ENCODE measurements at places on chromosomes 3 and 15. TPM values are rescaled to one million over a fixed set of nuclear protein-coding genes. Genes with fewer than 3 reads are reported as not detected.
A peak's percentile ranks its signal among the peaks of the same experiment; 100 is the strongest.

DNA sequence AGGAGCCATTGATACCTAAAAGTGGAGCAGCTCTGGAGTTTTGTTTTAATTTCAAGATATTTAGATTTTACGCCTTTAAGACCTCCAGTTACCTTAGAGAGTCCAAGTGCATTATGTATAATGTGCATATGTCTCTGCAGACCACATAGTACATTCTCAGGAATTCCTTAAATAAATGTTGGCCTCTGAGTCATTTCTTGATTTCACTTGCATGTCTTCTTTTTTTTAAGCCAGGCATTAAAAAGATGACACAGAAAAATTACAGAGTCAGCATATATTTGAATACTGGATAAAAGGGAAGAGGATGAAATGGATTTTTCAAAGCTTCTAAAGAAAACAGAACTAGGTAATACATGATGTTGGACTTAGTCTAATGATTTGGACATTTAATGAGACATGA lies 125.2 kb downstream of the TMCO5A start:
- DNase-seq, result no peak

DNA sequence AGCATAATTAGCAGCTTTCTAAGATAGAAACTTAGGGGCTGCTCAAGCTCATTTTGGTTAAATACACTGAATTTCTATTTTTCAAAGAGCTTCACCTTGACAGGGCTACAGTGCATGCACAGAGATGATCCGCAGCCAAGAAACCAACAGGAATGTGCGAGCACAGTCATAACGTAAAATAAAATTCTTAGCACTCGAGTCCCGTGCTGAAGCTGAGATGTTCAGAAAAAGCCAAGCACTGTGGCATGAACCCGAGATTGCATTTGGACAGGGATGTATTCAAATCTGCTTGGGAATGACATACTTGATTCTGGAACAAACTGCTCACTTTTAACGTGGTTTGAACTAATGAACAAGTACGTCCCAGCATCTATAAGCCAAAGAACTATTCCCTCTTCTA lies 340.3 kb downstream of the FOXP1 start:
- no peak for DNase-seq

DNA sequence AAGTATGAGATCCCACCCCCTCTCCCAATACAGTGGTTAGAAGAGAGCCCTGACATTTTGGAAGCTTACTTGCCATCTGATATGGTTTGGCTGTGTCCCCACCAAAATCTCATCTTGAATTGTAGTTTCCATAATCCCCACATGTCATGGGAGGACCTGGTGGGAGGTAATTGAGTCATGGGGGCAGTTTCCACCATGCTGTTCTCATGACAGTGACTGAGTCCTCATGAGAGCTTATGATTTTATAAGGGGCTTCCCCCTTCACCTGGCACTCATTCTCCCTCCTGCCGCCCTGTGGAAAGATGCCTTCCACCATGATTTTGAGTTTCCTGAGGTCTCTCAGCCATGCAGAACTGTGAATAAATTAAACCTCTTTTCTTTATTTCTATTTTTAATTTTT lies 28.8 kb upstream of the HES1 start:
- no peak for DNase-seq

DNA sequence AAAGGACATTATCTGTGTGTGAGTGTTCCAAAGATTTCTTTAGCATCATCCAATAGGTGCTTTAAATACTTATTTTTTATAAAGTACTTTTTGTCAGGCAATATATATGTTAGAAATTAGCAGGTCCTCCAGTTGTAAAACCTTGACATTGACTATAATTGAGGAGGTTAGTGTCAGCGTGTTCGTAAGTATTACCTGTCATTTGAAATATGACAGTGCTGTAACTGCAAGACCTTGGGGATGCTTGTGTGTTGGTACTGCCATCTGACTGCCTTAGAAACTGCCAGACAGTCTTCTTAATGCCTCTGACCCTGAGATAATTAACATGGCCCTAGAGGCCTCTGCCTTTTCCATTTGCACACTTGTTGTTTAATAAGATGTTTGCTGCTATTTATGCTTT lies 170.7 kb downstream of the NAALADL2 start:
- DNase-seq, result no peak

GRCh38 chr3:193554811-193555210 lies at the start of gene ATP13A4:
Gene ATP13A4 (minus strand): TSS chr3:193554895. CDS start chr3:193554799, 96 bp downstream.
- no peak for DNase-seq

DNA sequence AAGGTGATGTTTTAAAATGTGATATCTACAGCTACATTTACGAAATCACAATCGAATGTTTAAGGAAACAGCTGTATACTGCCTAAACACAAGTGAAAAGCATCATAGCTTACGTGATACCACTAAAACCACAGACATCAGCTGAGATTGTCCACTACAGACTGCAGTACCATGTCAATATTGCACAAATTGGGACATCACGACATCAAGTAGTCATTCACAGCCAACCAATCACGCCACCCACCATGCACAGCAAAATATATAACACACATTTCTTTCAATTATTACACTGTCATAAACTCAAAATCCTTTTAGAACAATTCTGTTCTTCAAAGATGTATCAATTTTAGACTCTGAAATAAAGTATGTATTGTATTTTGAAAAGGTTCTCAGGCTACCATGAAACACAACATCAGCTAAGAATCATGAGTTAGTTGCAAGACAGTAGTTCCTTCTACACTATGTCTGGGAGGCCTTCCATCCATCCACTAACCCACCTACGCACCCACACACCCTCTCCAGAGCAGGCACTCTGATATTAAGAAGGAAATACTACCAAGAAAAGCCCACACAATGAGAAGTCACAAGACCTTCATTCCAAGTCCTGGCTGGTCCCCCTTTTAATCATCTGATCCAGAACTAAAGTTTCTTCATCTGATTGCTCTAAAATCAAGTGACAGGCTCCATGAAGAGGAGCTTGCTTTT lies 3.1 kb downstream of the DMXL2 start:
- no peak for DNase-seq

- DNase-seq, result no peak
Measured at GRCh38 chr3:100941041-100941440, 52.2 kb downstream of the ABI3BP start.

DNA sequence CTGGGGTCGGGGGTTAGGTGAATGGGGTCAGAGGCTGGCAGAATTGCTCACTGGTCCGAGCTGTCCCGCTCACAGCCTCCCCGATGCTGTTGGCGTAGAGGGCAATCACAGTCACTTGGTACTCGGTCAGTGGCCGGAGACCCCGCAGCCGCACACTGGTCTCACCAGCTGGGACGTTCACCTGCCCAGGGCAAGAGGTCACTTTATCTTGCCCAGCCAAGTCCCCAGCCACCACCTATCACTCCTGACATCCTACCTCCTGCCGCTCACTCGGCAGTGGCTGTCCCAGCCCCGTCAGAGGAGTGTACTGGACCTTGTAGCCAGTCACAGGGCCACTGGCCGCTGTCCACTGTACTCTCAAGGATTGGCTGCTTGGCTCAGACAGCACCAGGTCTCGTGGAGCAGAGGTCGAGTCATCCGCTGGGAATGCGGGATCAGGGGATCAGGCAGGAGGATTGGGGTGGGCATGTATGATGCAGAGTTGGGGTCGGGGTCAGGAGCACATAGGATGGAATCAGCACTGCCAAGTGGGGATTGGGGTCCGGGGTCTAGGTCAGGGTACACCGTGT lies 2.5 kb downstream of the COL7A1 start:
- no peak for DNase-seq

The CCDC9B gene
- 178 TPM for total RNA-seq

DNA sequence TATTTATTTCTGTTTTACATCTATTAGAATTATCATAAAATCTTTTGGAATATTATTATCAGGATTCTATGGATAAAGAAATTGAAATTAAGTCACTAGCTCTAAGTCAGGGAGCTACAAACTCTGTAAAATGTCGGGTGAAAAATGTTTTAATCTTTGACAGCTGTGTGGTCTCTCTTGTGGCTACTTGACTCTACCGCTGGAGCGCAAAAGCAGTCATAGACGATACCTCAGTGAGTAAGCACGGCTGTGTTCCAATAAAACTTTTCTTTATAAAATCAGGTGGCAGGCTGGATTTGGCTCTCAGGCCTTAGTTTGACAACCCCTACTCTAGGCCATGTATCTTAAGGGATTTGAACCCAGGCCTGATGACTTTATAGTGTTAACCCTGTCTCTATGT lies 88.5 kb upstream of the PFN2 start:
- no peak for DNase-seq

- no peak for DNase-seq
Measured at GRCh38 chr15:91549581-91549980, 303.9 kb upstream of the SLCO3A1 start.

- DNase-seq, result no peak
Measured at GRCh38 chr15:64205202-64205601, 42.4 kb upstream of the PPIB start.

GRCh38 chr15:52030010-52030409 lies 11.0 kb downstream of the MAPK6 start:
- DNase-seq, result no peak

GRCh38 chr15:94277485-94277884 lies 46.1 kb downstream of the MCTP2 start:
- DNase-seq, result no peak

The LRRFIP2 gene
- 135 TPM for total RNA-seq

GRCh38 chr3:140756240-140757016 lies 78.6 kb downstream of the TRIM42 start:
- no peak for DNase-seq

The TMEM212 gene
- not detected for total RNA-seq

DNA sequence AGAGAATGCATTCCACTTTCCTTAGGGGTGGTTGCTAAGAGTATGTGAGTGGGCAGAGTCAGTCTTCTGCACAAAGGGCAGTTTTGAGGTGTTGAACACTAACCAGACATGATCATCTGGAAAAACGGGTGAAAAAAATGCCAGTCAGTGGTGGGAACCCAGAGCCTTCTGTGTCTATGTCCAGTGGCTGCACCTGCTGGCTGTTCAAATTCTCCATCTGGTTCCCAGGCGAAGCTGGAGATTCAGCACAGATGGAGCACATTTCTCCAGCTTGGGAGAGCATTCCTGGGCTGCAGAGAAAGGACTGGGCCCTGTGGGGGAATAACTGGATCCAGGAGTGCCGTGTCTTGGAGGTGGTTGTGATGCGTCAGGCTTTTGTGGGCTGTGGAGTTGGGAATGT lies 74.1 kb downstream of the TRAK1 start:
- DNase-seq, result no peak

DNA sequence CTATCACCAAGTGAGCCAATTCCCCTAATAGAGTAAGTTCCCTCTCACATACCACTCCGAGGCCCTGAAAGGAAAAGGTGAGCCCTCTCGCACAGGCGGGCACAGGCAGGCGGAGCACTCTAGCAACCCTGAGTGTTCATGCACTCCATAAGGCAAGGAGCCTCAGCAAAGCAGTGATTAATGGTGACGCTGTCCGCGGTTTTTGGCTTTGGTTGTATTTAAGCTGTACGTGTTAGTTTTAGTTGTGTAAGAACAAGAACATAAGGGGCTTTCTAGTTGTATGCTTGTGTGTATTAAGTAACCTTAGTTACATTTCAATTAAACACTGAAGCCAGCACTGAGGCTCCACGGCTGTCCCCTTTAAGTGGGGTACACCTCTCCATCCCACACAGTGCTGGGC lies 33.1 kb downstream of the KLHL25 start:
- peak; percentile 63 for DNase-seq

DNA sequence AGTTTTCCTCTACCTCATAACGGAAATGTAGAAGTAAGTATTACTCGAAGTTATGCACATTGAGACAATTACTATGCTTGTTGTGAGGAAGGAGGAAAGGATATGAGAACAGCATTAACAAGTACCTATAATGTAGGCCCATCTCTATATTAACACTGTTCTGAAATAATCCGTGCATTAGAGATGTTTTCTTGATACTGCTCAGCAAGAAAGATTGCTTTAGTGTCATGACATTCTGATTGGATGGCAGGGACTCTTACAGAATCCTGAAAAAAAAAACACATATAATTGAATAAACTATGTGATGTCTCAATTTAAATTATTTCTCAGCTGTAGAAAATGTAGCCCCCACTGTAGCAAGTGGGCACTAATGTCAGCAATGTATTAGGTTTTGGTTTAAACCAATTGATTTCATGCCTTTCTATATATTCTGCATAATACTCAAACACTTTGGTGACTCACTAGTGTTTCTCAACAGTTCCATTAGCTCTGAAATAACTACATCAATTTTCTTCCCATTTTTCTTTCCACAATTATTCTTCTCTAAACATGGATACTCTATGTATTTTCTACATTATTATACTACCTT lies 598.3 kb upstream of the BCHE start:
- no peak for DNase-seq

GRCh38 chr3:27556887-27557286 lies 72.7 kb upstream of the SLC4A7 start:
- no peak for DNase-seq

DNA sequence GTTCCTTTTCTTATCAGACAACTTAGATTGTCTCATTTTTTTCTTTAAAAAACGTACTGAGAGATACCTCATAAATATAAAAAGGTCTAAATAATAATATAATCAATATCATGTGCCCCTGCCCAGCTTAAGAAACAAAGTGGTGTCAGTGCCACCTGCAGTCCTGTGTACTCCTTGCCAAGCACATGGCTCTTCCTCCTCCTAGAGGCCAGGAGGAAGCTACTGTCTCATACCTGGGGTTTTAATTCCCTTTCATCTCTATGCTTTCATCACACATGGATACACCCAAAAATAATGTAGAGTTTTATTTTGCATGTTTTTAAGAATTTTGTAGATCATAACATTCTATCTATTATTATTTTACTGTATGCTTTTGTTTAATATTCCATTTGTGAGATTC lies 98.6 kb upstream of the C15orf61 start:
- DNase-seq, result no peak

DNA sequence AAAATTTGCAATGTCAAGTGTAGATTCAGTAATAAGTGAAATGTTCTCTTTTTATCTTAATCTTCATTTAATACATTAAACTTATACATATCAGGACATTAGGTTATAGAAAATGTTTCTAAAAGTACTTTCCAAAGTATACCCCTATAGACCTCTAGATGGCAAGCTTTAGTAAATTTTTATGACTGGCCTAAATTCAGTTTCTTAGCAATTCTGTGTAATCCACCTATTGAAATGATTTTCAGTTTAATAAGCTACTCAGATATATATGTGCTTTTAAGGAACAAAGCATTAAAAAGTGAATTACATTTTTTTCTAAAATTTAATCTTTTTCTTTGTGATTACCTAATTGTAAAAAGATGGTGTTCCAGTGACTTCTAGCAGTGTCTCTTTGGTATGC lies 342.2 kb downstream of the GBE1 start:
- DNase-seq, result no peak

DNA sequence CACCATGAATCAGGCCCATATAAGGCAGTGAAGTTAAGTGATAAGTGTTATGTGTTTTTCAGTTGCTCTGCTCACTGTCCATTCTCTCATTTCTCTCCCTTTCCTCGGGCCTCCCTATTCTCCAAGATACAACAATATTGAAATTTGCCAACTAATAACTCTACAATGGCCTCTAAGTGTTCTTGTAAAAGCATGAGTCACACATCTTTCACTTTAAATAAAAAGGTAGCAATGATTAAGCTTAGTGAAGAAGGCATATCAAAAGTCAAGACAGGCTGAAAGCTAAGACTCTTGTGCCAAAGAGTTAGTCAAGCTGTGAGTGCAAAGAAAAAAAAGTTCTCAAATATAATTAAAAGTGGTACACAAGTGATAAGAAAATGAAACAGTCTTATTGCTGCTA lies 675.4 kb downstream of the OTOL1 start:
- no peak for DNase-seq

The TTLL13 gene
- 0.16 TPM for total RNA-seq

- no peak for DNase-seq
Measured at GRCh38 chr3:189773056-189773455, 141.9 kb downstream of the TP63 start.

GRCh38 chr15:58498821-58499580 lies 67.2 kb downstream of the LIPC start:
- DNase-seq, result no peak

GRCh38 chr3:87987952-87988351 lies 70.9 kb downstream of the CGGBP1 start:
- DNase-seq, result no peak
